ENCODE measurements at places on chromosomes 13 and 19. TPM values are rescaled to one million over a fixed set of nuclear protein-coding genes. Genes with fewer than 3 reads are reported as not detected.

Gene USHBP1
- not detected for total RNA-seq

Gene CYP2S1
- total RNA-seq: 0.19 TPM

Gene ZNF415
- total RNA-seq: 0.35 TPM

DNA sequence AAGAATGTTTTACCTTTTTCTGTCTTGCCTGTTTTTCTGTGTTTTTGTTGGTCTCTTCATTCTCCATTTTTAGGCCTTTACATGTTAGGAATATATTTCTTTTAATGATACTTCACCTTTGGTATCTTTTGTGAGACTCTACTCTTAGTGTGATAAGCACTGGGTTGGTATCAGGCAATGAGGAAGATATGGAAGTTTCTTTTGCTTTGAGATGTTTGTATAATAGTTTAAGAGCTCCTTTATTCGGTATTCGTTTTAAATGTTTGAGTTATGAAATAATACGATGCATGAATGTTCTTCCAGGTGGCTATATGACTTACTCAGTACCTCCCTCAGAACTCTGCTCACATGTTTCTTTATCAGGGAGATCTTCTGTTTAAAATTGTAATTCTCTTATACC, 144.8 kb downstream of the PDS5B start:
- H3K4me1 ChIP-seq: peaks cover 20% of the 10 kb centered on the region
- H3K4me3 ChIP-seq: no peak overlapping the region
- H3K36me3 ChIP-seq: peaks cover 51% of the 10 kb centered on the region
- no peaks in the 10 kb centered on the region for H3K27me3 ChIP-seq
- DNase-seq: no peak
- H3K27ac ChIP-seq: no peak overlapping the region

DNA sequence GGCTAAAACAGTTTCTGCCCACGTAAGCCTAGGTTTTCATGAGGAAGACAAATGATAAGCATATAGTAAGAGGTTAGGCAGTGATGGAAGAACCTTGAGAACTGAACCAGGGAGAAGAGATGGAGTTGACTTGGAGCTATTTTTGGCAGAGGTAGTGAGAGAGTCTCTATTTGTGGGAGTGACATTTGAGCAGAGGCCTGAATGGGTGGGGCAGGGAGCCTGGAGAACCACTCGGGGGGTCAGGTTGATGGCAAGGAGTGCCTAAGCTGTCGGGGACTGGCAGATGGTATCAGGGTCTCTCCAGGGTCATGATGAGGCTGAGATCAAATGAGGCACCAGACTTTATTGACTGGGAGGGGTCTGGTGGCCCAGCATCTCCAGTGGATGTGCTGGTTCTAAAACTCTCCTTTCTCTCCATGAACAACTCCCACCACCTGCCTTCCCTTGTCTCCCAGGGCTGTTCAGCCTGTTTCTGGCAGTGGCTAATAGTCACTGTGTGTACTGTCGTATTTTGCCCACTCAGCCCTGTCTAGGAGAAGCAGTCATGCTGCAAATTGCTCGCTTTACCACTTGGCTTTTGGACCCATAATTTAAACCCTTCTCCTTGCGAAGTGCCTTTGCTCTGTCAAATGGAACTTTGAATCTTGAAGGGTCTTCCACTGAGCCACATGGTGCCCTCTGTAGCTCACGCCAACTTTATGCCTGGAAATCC, 3.6 kb downstream of the MAU2 start:
- no peaks in the 10 kb centered on the region for H3K27me3 ChIP-seq
- H3K4me1 ChIP-seq: peaks cover 51% of the 10 kb centered on the region
- H3K4me3 ChIP-seq: no peak overlapping the region
- H3K36me3 ChIP-seq: peaks cover 35% of the 10 kb centered on the region
- H3K27ac ChIP-seq: peak overlapping the region; percentile 0

- no peak for DNase-seq
- H3K27ac ChIP-seq: no peak overlapping the region
- no peak overlapping the region for H3K4me3 ChIP-seq
- no peaks in the 10 kb centered on the region for H3K4me1 ChIP-seq
- H3K27me3 ChIP-seq: peaks cover 11% of the 10 kb centered on the region
- peaks cover 26% of the 10 kb centered on the region for H3K36me3 ChIP-seq
These were observed 102.5 kb downstream of the FAM216B start for GRCh38 chr13:42883771-42884467.

- no peak overlapping the region for H3K4me3 ChIP-seq
- no peak for DNase-seq
These were observed 18.0 kb upstream of the RBM26 start for GRCh38 chr13:79423801-79424642.

DNA sequence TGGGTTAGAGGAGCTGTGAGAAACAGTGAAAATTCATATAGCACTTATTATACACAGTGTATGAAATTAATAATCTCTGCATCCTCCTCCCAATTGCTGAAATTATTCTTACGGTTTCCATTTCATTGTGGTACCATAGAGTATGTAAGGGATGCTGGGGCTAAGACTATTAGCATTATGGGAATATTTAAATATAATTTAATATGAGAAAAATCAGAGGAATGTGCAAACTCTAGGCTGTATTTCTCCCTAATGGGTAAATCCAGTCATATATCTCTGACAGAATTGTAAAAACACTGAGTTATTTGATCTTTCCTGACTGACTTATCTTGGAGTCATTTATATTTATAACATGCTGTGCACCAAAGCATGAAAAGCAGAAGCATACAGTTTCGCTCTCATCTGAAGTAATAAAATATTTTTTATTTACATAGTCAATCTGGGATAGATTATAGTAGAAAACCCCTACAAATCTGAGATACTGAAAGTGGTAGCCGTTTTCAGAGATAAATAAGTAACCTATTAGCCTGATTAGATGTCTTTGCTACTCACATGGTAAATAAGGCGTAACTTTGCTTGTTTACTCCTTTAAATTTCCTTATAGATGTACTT, 34.9 kb downstream of the LRCH1 start:
- H3K4me3 ChIP-seq: no peak overlapping the region
- no peak for DNase-seq
- peaks cover 1% of the 10 kb centered on the region for H3K36me3 ChIP-seq
- no peaks in the 10 kb centered on the region for H3K27me3 ChIP-seq

Data from activated CD8-positive, alpha-beta memory T cell treated with anti-CD3 and anti-CD28 coated beads, Interleukin-2, amount 10 ng/mL, durations not matched to agents 7 days and 5 days (primary cell).